Activated CD4-positive, CD25-positive, alpha-beta regulatory T cell treated with anti-CD3 and anti-CD28 coated beads, Interleukin-2, amount 50 U/mL, for 72 hours (primary cell): ENCODE measurements at places on chromosomes 5 and 9.

GRCh38 chr9:97935276-97935675 is 2.7 kb downstream of the HEMGN start:
- DNase-seq, result no peak

GRCh38 chr9:81032030-81032572 is 657.2 kb downstream of the TLE1 start:
- DNase-seq, result no peak

GRCh38 chr9:83231039-83231438 is 168.1 kb upstream of the RASEF start:
- no peak for DNase-seq

DNA sequence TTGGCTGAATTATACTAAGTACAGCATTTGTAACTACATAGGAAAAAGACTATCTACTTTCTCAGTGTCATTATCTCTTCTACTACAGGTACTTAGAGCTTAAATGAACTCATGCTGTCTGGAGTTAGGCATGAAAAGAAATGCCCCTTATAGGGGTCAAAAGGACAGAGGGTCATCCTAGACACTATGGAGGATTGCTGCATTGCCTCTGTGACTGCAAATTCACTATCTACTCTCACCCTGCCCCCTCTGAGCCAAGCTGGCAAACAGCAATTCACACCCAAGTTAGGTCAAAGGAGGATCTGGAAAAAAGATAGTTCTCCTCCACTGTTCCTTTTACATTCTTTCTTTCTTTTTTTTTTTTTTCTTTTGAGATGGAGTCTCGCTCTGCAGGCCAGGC is 36.7 kb downstream of the ANKRD31 start:
- no peak for DNase-seq

DNA sequence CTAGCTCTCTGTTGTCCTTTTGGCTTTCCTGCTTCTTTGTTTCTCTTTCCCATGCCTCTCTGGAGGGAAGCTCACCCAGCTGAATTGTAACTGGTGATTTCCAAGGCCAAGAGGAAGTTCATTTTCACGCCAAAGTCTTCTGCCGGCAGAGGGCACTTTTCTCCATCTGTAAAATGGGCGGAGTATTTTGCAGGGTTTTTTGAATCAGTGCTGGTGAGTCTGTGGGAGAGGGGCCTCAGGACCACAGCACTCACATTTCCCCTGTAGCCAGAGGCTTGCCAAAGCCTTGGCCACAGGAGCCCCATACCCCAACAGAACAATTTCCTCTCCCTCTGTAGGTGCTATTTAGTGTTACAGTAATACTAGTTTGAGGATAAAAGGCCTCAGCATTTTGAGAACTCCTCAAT is 42.3 kb upstream of the MATR3 start:
- DNase-seq, result peak; percentile 39

DNA sequence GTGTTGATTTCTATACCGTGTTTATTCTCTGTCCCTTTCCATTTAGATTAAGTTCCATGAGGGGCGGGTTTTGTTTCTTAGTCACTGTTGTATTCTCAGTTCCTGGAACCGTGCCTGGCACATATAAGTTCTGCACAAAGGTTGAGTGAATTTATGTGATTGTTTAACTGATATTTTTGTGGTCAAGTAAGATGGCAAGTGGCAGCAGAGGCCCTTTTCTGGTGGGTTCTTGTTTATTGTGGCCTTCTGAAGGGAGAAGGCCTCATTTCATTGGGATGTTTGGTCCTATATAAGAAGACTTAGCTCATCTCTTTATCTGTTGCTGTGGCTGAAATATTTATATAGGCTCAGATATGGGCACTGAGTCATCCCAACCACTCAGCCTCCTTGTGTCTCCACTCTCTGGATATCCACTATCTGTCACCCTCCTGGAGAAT is 262.5 kb downstream of the PSAT1 start:
- no peak for DNase-seq
